Panc1 (cell line): ENCODE measurements at places on chromosomes 1 and 21. TPM values are rescaled to one million over a fixed set of nuclear protein-coding genes. Genes with fewer than 3 reads are reported as not detected.

Gene DDI2
- 27.7 TPM for total RNA-seq

Gene CD247
- 0.44 TPM for total RNA-seq

DNA sequence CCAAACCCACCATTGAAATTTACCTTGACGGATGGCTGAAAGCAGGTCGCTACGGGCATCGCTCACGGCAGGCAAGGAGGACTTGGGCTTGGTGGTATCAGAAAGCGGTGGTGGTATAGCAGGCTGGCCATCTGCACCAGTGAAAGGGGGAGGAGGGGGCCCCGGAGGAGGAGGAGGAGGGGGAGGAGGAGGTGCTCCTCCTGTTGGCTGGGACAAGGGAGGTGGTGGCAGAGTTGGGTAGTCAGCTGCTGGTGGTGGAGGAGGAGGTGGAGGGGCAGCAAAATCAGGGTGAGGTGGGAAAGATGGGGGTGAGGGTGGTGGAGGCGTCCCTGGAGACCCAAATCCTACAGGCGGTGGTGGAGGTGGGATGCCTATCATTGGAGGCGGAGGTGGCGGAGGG, 17.2 kb downstream of the GPR3 start:
- H3K27me3 ChIP-seq = no peaks in the 10 kb centered on the region
- peaks cover 16% of the 10 kb centered on the region for H3K36me3 ChIP-seq
- no peak overlapping the region for H3K4me3 ChIP-seq
- H3K27ac ChIP-seq = no peak overlapping the region
- DNase-seq = no peak

- DNase-seq = no peak
- H3K27ac ChIP-seq = no peak overlapping the region
- H3K27me3 ChIP-seq = no peaks in the 10 kb centered on the region
- H3K4me1 ChIP-seq = no peaks in the 10 kb centered on the region
- H3K36me3 ChIP-seq = no peaks in the 10 kb centered on the region
Measured at GRCh38 chr21:31042080-31042464, 3.8 kb upstream of the KRTAP19-8 start.
